GM12864 (cell line): ENCODE measurements at places on chromosomes 4 and X.

- no peak for DNase-seq
These were observed 22.1 kb upstream of the CEP135 start for GRCh38 chr4:55926610-55927009.

DNA sequence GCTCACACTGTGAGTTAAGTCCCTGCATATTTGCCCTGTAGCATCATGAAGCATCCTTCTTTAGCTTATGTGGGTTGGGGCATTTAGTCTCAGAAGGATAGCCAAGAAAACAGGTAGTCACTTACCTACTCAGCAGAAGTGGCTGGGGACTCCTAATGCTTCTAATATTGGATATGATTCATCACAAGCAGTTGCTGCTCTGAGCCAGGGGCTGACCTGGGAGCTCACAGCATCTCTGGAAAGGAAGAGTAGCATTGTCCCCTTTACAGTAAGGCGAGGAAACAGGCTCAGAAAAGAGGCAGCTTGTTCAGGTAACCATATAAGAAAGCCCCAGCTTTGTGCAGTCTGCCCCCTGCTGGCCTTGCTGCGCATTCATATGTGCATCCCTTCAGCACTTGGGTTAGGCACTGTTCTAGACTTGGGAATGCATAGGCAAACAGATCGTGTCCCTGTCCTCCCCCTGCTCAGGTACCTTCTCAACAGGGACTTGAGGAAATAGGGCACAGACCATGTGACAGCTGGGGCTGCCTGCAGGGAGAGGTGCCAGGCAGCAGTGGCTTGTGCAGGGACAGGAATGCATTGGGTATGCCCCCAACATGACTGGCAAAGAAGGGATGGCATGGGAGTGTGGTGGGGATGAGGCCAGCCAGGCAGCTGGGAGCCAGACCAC is 35.7 kb upstream of the TBC1D14 start:
- DNase-seq: peak; percentile 33

- DNase-seq: no peak
These were observed 911.5 kb downstream of the GLUD2 start for GRCh38 chrX:121958886-121959285.

GRCh38 chr4:158850800-158851644 is 82.2 kb downstream of the FNIP2 start:
- DNase-seq: no peak

DNA sequence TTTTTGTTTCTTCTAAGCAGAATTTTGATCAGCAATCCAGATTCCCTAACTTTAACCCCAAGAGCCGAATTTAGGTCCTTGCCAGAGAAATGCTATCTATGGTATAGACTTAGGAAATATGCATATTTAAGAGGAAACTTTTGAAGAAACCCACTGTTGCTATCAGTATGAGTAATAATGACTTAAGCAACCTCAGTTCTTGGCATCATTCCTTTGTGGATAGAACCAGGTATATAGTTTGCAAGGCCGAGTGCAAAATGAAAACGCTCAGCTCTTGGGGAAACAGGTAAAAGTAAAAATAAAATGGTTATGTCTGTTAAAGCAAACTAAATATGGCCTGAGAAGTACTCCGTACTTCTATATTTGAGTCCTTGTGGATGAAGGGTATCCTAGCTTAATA is 78.1 kb downstream of the ARSF start:
- no peak for DNase-seq

DNA sequence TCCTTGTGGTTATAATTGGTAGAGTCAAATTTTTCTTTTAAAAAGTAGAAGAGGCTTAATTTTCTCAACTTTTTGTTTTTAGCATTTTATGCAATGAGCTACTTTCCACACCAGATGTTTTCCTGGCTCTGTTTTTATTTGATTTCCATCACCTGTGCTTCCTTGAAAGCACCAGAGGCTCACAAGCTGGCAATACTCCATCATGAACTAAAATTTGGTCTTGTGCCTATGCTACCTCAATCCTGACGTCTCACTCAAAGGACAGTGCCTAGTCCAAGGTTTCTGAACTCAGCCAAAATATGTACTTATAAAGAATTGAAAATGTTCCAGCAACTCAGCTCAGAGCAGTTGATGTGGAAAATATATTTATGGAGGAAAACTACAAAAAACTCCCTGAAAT is 914.0 kb upstream of the PRKX start:
- DNase-seq: no peak

DNA sequence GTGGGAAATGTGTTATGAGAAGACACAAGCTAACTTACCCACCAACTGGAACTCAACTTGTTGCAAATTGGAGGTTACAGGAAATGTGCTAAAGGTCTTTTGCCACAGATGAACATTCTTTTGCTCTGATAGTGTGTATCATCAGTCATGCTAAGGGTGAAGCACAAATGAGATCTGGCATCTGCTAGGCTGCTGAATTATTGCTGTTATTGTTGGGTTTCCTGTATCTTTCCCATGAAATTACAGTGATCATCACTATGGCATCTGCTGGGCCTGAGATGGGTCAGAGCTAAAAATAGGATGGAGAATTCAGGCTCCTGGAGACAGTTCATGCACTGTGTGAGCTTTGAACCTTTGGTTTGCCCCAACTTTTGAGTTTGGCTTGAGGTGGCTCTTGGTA is 124.5 kb downstream of the NPNT start:
- no peak for DNase-seq

DNA sequence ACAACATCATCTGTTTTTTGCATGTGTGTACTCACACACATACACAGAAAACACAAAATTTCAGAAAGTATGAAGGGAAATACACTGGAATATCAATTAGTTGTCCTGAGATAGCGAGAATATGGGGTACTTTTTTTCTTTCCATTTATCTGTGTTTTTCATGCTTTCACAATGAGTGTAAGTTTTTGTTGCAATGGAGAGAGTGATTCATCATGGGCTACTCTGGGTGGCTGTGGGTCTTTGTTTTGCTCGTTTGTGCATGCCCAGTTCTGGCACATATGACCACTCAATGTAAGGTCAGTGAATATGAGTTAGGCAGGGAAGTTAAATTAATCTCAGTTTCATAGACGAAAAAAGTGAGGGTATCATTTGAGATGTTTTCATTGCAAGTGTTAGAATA is 26.9 kb downstream of the XK start:
- no peak for DNase-seq

DNA sequence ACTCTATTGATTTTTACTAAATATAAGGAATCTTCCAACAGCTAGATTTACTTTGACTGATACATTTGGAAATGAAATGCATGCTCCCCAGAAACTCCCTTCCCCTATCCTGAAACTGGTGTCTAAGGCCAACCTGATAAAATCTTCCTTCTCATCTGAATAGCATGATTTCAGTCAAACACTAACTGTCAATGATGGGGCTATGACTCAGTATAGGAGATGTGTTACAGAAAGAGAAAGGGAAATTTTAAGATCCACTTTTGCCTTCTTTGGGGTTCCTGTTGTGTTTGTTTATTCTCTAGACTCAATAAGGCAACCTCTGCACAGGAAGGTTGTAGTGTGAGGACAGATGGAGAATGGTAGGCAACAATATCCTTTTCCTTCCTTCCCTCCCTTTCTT is 160.7 kb downstream of the MOSPD2 start:
- no peak for DNase-seq

DNA sequence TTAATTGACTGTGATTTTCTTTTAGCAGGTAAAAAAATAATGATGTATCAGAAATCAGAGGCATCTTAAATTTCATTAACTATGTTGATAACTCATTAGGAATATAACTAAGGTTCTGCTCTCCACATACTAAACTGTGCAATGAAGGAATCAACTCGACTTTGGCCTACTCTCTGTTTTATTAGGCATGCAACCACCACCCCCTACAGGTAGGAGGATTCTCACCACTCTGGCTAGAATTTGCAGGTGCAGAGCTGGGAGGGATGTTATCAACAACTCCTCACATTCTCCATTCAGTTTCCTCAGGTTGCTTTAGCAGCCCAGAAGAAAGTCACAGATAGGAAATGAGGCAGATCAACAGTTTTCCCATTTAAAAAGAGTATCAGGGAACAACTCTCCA is 160.1 kb downstream of the COX18 start:
- DNase-seq: no peak

DNA sequence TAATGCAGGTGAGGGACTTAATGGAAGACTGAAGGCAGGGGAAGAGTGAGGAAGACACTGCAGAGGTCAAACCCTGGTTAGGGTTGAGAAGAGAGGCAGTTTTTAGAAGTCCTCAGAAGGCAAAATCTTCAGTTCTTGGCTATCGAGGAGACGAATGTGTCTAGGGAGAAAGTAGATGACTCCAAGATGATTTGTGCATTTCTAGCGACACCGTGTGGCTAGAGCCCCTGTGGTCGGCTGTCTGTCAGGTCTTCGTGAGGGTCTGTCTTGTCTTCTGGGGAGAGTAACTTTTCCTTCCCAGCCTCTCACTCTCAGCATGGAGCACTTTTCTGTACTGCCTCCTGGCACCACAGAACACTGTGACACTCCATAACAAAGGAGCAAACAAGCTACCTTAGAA is 458.1 kb downstream of the STIM2 start:
- no peak for DNase-seq

- no peak for DNase-seq
These were observed 297.5 kb downstream of the NAF1 start for GRCh38 chr4:162869157-162869556.

- DNase-seq: no peak
These were observed 36.0 kb downstream of the HTR2C start for GRCh38 chrX:114619874-114620273.

- DNase-seq: no peak
These were observed 62.2 kb downstream of the FMR1NB start for GRCh38 chrX:148043271-148043855.

DNA sequence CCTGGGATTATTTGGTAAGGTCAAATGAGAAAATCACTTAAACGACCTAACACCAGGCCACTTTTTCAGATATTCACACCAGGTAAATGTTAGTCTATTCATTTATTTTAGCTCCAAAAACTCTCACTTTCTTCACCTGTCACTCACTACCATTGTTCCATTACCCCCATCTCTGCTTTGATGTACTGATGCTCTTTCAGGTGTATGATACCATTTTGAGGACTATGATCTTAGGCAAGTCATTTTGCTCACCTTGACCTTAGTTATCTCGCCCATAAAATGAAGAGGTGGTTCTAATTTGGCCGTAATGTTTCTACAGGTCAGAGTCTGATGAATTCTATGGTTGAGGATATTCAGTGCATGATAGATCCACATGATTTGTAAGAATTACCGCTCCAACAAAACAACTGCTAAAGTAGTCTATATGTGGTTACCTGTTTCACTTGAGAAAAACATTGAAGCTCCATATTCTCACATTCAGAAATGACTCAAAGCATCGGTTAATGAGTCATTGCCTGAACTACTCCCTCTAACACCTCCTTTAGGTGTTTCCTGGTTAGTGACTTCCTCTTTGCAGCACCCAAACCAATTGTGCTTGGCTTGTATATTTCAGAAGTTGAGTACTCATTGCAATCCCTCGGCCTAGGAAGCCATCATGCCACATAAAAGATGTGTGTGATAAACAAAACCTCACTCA is 4.5 kb downstream of the DTHD1 start:
- peak; percentile 91 for DNase-seq

DNA sequence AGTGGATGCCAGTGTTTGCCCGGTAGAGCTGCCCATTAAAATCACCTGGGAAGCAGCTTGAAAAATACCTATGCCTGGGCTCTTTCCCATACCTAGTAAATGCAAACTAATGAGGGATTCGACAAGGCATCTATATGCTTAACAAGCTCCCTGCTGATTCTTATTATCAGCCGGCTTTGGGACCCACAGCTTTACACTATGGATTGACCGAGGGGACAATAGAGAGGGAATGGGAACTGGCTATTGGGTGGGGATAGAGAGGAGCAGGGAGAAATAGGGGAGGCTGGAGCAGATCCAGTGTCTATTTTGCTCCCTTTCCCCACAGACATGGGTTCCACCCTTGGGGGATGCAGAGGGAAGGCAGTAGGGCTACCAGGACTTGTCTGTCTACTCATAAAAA is 103.1 kb upstream of the TEX13D start:
- no peak for DNase-seq

GRCh38 chrX:108537005-108537404 is 97.4 kb downstream of the COL4A5 start:
- peak; percentile 2 for DNase-seq

GRCh38 chrX:153537080-153537479 is 19.6 kb downstream of the ATP2B3 start:
- no peak for DNase-seq

- DNase-seq: no peak
These were observed 16.5 kb upstream of the GRIA3 start for GRCh38 chrX:123167621-123168020.

- DNase-seq: no peak
These were observed 12.7 kb upstream of the CXCL8 start for GRCh38 chr4:73727685-73728084.

DNA sequence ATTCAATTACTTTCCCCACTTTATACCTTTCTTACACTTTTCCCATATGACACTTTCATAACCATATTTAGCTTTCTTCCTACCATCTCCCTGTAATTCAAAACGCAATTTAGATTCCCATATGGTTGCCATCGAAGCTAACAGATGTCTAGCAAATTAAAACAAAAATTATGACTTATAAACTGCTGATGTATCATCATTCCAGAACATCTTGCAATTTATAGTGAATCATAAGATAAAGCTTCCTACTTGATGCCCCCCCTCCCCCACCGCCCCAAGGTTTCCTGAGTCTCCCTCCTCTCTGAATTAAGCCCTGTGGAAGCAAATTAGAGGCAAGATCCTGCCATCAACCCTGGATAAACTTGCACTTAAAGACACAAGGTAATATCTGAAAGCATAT is 5.4 kb downstream of the TSPAN5 start:
- DNase-seq: no peak

- no peak for DNase-seq
These were observed 16.8 kb downstream of the SPARCL1 start for GRCh38 chr4:87512400-87512799.

GRCh38 chr4:35952751-35953150 is 291.6 kb downstream of the ARAP2 start:
- DNase-seq: no peak

DNA sequence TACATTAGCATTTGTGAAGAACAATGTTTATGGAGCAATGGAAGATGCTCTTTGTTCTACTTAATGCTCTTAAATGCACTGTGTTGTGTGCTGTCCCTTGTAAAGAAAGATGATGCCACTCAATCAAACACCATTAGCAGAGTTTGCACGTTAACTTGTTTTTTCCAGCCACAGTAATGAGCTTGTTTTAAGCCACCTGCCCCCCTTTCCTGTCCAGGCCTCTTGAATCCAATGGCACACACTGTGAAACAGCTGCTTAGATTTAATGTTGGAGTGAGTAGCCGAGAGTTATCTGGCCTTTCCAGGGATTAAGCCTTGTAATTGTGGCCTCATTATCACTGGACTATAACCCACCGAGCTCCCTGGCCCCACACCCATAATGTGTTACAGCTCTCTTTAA is 86.0 kb downstream of the PAK3 start:
- no peak for DNase-seq

- DNase-seq: no peak
These were observed 75.6 kb downstream of the LRBA start for GRCh38 chr4:150939530-150939929.
